MM.1S (cell line): ENCODE measurements at places on chromosomes 7 and 10.

DNA sequence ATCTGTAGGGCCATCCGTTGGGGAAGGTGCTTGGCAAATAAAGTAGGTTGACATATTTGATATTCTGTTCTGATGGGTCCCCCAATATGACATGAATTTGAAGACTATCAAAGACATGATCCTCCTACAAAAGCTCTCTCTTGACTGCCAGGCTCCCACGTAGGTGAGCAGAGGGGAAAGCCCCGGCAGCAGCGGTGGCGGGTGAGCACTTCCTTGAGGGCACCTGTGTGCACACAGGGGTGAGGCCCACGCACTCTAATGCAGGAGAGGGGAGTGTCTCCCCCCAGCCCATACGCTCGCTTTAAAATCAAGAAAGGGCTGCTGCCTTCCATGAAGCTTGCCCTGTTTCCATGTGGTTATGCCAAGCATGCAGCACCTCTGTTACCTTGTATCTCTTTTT lies 100.4 kb downstream of the TAX1BP1 start:
- no peak for DNase-seq

DNA sequence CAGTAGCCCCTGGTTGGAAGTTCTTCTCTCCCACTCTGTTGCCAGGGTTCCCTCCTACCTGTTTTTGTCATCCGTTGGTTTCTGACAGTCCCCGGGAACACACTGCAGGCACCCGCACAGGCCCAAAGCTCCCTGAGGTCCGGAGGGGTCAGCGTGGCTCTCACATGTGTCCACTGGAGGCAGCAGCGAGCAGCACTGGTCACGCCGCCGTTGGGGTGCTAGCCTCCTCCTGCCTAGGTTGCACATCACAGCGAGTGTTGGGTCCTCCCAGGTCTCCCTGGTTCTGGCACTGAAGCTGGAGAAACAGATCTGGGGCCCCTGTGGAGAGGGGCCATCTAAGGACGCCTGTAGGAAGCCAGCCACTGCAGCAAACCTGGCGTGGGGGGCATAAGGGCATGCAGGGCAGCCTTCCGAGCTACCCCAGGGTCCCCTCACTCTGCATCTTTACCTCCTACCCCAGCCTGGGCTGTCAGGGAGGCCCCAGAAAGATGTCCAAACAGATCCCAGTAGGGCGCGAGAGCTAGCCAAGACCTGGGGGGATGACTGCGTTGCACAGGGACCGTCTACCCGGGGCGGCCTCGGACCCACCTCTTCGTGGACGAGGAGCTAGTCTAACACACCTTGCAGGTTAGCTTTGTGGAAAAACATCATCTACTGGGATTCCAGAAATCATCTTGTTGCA lies 28.9 kb downstream of the LRRC27 start:
- DNase-seq: peak; percentile 16

GRCh38 chr10:13693783-13694700 lies 107.3 kb downstream of the PRPF18 start:
- DNase-seq: no peak

DNA sequence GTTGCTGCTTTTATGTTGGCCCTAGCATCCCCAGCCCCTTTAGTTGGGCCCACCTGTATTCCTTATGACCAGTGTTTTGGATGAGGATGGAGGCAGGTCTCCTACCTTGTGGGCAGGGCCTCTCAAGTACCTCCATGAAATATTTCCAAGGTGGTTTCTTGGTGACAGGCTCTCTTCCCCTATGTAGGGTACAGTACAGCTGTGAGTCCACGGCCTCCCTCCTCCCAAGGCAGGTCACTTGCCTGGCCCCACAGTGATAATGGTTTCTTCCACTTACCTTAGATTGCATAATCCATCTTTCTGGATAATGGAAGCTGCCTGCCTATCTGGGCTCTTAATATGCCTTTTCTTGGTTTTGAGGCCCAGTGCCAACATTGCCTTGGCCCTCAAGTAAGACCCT lies 110.4 kb downstream of the NT5C2 start:
- DNase-seq: no peak

DNA sequence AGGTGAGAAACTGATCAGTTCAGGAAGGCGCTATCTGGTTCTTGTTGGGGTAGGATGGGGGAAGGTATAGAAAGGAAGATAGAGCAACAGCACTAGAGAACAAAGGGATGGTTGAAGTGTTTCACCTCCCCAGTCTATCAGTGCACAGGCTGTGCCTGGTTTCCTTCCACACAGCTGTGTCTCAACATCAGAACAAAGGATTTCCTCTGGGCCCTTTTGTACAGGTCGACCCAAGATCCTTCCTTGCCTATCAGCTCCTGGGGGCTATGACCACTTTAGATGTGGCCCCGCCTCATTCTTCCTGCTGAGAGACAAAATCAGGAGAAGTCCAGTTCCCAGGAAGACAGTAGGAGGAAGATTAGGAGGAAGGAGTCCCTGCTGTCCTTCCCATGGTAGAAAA lies 65.6 kb downstream of the NAMPT start:
- DNase-seq: no peak

- DNase-seq: no peak
Observed at GRCh38 chr7:24754906-24755506, 2.3 kb downstream of the GSDME start.

GRCh38 chr7:155323001-155323638 lies 25.4 kb downstream of the INSIG1 start:
- DNase-seq: no peak

DNA sequence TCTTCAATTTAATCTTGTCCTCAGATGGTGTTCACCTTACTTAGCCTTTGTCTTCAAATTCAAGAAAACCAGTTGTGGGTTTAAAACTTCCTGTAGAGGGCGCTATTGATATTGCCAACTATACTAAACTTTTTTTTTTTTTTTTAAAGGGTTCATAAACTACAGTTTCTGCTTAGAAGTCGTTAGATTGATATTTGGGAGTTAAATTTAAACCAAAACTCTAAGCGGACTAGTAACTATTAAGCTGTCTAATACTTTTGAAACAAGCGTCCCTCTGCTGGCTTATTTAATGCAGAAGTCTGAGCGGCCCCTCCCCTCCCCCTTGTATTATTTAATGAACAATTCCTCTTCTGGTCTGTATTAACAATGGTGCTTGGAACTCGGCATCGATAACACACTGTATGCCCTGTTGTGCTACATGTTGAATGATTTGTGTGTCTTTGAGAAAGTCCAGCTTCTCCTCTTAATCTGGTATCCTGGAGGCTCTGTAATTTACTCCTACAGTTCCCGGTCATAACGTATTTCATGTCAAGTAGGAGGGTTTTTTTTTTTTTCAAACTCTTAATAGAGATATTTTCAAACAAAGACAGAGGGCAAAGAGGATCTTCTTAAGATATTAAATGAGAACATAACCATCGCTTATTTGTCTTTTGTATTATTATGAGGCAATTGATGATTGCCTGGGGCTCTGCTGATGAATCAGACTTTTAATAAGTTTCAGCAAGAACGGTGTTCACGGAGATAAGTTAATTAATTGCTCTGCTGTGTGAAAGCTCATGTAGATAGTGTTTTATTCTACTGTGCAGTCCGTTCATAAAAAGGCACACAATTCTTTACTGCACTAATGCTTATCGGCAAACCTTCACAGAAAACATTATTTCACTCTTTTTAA lies 22.6 kb upstream of the CREB5 start:
- DNase-seq: peak; percentile 69

DNA sequence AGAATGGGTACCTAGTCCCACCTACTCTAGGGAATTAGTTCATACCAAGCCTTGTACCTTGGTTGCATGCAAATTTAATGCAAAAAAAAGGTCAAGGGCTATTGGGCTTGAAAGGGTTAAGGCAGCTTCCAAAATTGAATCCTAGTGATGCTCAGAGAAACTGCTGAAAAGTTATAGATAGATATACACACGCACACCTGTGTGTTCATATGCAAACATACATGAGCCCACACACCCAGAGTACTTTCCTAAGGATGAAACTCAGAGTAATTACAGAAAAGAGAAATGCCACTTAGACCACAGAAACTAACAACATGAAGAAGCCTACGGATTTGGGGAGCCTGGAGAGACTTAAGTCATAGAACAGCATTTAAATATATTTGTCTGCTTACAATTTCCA lies 1.5 kb downstream of the SLC25A13 start:
- DNase-seq: peak; percentile 61

- DNase-seq: no peak
Observed at GRCh38 chr10:70738761-70739121, 46.4 kb downstream of the TBATA start.

- no peak for DNase-seq
Observed at GRCh38 chr7:158995514-158995913, 139.2 kb downstream of the DYNC2I1 start.

DNA sequence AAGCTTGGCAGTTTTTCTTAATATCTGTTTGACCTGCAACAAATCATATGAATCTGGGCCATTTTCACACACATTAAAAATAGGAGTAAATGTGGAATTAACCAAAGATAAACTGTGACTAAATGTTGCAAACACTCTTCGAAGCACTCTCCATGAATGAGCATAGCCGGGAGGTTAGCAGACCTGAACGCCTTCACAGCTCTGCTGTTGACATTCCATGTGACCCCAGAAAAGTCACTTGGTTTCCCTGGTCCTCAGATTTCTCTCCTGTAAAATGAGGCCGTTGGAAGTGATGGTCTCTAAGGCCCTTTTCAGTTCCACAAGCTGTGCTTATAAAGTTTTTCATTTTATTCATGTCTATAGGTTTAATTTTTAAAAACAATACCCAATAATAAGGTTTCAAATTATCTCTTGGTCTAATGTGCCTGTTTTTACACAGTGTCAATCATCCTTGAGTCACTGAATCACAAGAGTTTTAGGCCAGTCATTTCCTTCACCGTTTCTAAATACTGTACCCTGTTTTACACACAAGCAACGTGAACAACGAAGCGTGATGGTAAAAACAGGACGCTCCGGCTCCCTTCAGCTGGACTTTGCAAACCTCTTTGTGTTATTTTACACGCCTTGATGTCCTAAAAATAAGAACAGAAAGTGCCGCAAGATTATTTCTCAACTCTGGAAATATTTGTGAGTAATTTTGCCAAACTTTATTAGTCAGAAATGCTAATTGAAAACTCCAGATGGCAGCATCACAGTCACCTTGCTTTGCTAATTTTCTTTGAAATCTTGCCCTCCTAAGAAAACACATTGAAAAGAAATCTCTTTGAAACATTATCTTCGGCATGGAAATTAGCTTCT lies 38.6 kb upstream of the MET start:
- DNase-seq: no peak

DNA sequence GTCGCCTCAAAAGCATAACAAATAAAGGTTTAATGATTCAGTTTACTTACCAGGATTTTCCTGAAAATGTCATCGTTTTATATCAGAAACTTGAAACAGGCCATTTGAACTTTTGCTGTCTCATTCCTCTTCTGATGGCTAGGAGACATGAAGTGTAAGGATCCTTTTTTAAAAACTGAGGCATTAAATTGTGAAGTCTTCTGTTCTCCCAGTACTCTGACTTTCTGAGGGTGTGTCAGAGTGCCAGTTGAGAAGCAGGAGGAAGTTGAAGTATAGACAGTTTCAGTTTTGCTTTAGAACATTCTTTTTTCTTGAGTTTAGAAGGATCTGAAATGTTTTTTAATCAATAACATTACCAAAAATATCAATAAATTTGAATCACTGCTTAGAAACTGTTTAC lies at the start of gene SAMD9L:
SAMD9L (minus strand) TSS at position 242 of the 400 bp plus-strand sequence. CDS start 12,414 bp downstream, outside the sequence.
- peak; percentile 58 for DNase-seq

DNA sequence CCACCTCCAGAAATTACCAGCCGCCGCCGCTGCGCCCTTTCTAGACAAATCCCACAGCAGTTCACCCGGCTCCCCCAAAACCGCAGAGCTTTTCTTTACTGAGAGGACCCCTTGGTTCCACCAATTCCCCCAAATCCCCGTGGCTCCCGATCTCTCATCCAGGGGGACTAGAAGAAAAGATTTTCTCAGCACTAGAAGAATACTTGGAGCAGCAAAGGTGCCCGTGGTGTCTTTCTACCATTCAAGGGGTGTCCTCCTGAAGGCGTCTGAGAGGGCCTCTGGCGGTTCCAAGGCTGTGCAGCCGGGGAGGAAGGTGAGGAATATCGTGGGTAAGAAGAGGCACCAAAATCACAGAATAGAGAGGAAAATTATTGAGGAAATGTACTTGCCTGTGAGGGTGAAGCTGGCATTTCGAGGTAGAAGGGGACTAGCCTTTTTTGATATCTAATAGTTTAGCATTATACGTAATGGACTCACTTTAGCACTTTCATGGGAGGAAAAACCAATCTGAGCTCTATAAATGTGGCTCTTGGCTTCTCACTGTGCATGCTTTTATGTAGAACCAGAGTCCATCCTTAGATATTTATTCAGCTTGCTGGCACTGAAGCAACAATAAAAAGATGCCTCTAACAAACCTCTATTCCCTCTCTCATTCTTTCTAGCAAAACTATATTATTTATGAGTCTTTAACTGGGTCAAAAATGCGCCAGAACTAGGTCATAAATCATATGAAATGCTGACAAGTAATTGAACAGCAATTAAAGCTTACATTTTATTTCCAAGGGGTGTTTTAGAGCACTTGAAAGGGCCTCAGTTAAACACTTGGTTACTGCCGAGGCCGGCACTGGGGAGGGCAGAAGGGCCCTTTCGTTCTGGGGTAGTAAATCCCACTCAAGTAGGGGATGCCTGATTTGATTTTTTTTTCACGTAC lies 13.8 kb upstream of the HOXA2 start:
- DNase-seq: no peak

DNA sequence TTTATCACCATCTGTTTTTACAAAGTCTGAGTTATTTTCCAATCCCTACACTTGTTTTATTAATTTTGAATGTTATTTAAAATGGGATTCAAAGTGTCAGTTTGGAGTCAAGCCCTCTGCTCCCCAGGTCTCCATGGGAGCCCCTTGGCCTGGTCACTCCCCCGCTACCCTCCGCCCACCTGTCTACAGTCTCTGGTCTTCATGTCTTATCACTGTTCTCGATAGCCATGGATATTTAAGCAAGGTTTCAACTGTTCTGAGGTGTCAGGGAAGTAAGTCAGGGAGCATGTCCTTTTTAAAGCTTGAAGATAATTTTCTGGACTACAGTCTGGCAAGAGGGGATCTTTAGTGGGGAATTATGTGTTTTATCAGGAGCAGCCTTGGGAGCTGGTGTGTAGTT lies 19.1 kb upstream of the HPS1 start:
- DNase-seq: no peak

GRCh38 chr7:73718438-73718881 lies 1.0 kb downstream of the STX1A start:
- DNase-seq: no peak

- DNase-seq: no peak
Observed at GRCh38 chr7:39621261-39621660, 2.1 kb upstream of the RALA start.

- DNase-seq: peak; percentile 50
Observed at GRCh38 chr7:78679112-78679876, 774.2 kb downstream of the MAGI2 start.

DNA sequence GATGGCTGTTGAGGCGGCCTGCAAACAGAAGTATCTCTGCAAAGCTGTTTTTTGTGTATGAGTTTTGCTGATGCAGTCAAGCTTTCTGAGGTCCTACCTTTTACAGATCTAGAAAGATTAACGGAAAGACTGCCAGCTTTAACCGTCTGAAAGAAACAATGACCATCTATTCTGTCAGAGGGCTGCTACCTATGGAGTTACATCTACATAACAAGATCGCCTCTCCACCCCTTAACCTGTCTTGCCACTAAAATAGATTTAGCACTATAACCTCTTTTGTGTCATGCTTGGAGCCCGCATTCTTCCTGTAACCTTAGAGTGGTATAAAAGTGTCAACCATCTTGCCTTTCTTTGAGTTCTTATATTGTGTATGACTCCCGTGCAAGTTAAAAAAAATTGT lies 291.2 kb downstream of the POM121L12 start:
- DNase-seq: no peak

- DNase-seq: no peak
Observed at GRCh38 chr10:100232101-100232500, 2.7 kb upstream of the CHUK start.
